ENCODE measurements at places on chromosomes 13 and 19. TPM values are rescaled to one million over a fixed set of nuclear protein-coding genes. Genes with fewer than 3 reads are reported as not detected.

The ZNF558 gene
- 18.7 TPM for total RNA-seq

DNA sequence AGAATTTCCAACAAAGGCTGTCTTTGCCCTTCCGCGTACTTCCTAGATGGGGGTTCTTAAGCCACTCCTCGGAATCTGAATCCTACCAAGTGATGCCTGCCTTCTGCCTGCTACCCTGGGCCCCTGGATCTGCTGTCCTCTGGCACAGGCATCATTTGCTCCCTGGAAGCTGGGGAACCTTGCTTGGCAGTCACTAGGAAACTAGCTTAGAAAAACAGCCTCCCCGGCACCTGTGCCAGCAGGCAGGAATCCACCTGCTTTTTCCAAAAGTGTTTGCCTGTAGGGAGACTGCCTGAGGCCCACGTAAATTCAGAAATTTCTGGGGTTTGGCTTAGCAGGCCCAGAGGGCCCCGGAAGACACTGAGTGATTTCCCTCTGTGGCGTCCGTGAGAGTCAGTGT is 442.4 kb downstream of the TSHZ3 start:
- no peak for DNase-seq
- H3K4me3 ChIP-seq: no peak overlapping the region
- no peak overlapping the region for H3K27ac ChIP-seq
- H3K27me3 ChIP-seq: no peaks in the 10 kb centered on the region
- H3K4me1 ChIP-seq: no peaks in the 10 kb centered on the region

DNA sequence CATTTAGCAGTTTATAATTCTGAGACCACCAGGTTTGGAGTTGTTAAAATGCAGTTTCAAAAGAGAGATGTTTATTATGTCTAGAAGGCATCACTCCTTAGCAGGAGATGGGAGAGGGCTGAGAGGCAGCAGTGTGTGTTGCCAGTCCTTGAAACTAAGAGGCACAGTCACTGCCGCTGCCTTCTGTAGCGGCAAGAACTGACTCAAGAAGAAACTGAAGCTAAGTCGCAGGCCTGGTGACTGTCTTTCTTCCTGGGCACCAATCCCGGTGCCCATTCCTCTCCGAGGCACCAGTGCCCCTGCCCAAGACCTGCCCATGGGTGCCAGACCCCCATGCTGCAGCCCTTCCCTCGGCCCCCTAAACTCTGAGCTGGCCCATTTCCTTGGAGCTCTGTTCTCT is 20.1 kb downstream of the N4BP2L1 start:
- no peak overlapping the region for H3K27ac ChIP-seq
- H3K27me3 ChIP-seq: no peaks in the 10 kb centered on the region
- H3K4me3 ChIP-seq: no peak overlapping the region
- no peaks in the 10 kb centered on the region for H3K36me3 ChIP-seq
- H3K4me1 ChIP-seq: no peaks in the 10 kb centered on the region
- no peak for DNase-seq

DNA sequence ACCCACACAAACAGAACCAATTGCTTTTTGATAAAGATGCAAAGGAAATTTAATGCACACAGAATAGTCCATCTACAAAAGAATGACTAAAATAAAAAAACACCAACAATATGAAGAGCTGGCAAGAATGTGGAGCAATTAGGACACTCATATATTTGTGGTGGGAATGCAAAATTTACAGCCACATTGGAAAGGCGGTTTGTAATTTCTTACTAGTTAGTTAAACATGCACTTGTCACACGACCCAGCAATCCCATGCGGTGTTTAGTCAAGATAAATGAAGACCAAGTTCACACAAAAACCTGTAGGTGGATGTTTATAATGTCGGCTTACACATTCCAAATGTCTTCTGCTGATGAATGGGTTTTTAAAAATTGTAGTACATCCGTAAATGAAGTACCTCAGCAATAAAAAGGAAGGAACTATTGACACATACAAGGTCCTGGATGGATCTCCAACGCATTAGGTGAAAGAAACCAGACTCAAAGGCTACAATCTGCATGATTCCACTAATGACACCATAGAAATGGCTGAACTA is 5.2 kb downstream of the GRTP1 start:
- H3K27me3 ChIP-seq: no peaks in the 10 kb centered on the region
- DNase-seq: no peak
- H3K4me3 ChIP-seq: no peak overlapping the region
- no peaks in the 10 kb centered on the region for H3K36me3 ChIP-seq

GRCh38 chr19:15701757-15702533 is 25.9 kb upstream of the OR10H2 start:
- peaks cover 3% of the 10 kb centered on the region for H3K27me3 ChIP-seq
- DNase-seq: no peak
- no peaks in the 10 kb centered on the region for H3K4me1 ChIP-seq

- H3K4me3 ChIP-seq: no peak overlapping the region
- H3K27me3 ChIP-seq: no peaks in the 10 kb centered on the region
These were observed 1.8 kb downstream of the TMEM91 start for GRCh38 chr19:41377977-41378709.

GRCh38 chr19:29098863-29099481 is 114.0 kb downstream of the UQCRFS1 start:
- no peak for DNase-seq
- no peaks in the 10 kb centered on the region for H3K36me3 ChIP-seq
- no peaks in the 10 kb centered on the region for H3K4me1 ChIP-seq
- no peak overlapping the region for H3K27ac ChIP-seq
- no peaks in the 10 kb centered on the region for H3K27me3 ChIP-seq

GRCh38 chr19:12847159-12848139 is 9.1 kb downstream of the MAST1 start:
- peak overlapping the region; percentile 22 for H3K4me3 ChIP-seq
- DNase-seq: peak; percentile 76
- no peaks in the 10 kb centered on the region for H3K27me3 ChIP-seq
- H3K36me3 ChIP-seq: peaks cover 4% of the 10 kb centered on the region
- no peaks in the 10 kb centered on the region for H3K4me1 ChIP-seq

GRCh38 chr19:49333811-49334288 is 1.4 kb upstream of the CD37 start:
- no peaks in the 10 kb centered on the region for H3K27me3 ChIP-seq
- H3K36me3 ChIP-seq: no peaks in the 10 kb centered on the region
- no peak overlapping the region for H3K27ac ChIP-seq
- no peak for DNase-seq

DNA sequence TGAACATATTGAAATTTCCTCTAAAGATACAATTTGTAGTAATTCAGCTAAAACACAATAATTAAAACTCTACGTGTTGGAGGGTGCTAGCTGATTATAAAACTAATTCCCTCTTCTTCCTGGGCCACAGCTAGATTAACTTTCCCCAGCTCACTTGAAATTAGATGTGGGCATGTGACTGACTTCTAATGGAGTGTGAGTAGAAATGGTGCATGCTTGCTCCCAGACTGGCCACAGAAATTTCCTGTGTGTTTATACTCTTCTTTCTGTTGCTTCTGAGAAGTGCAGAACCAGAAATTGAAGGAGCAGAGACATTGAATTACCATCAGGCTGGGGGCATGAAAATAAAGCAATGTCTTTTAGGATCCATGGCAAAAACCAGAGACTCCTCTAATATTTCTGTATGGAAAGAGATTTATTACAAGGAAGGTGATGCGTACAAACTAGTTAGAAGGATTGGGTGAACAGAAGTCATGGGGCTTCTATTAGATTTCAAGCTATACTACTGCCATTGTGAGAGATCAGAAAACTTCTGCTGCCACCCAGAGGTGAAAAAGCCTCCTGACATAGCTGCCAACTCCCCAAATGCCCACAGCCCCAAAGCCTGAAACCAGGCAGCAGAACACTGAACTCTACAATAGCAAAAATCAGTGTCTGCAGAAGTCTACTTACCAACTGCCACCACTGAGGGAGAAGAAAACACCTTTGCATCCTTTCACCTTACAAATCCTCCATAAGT is 379.2 kb upstream of the MIR17HG start:
- no peaks in the 10 kb centered on the region for H3K36me3 ChIP-seq
- H3K27ac ChIP-seq: no peak overlapping the region
- DNase-seq: peak; percentile 41
- no peaks in the 10 kb centered on the region for H3K4me1 ChIP-seq
- H3K4me3 ChIP-seq: no peak overlapping the region

The PALM3 gene
- total RNA-seq: 18.5 TPM

DNA sequence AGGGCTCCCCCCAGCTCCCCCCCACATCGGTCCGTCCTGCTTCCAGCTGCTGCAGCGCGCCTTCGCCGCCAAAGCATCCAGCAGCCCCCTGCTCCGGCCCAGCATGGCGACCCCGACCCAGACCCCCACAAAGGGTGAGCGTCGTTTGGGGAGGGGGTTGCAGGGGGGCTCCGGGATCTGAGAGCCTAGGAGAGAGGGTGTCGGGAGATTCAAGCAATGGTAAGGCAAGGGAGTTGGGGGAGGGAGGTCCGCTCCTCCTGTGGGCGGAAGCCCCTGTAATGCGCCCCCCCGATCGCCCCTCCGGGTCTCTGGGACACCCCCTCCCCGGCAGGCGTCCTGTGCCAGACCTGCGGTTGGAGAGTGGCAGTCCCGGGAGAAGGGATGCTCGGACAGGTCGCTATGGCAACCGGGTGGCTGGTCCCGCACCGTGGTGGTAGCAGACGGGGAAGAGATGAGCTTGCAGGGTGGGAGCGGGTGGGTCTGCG is at the start of gene FXYD7:
FXYD7 (plus strand) TSS at position 25 of the 485 bp plus-strand sequence; CDS start at position 104, 79 bp downstream.
- no peak within 1 kb of the TSS for H3K27ac ChIP-seq
- H3K4me3 ChIP-seq: peak within 1 kb of the TSS; percentile 34
- H3K27me3 ChIP-seq: peaks cover 3% of the 10 kb centered on the region

GRCh38 chr13:91074091-91074490 is 273.4 kb upstream of the MIR17HG start:
- H3K36me3 ChIP-seq: no peaks in the 10 kb centered on the region
- no peak for DNase-seq
- H3K4me1 ChIP-seq: no peaks in the 10 kb centered on the region
- peaks cover 81% of the 10 kb centered on the region for H3K27me3 ChIP-seq
- H3K4me3 ChIP-seq: no peak overlapping the region

DNA sequence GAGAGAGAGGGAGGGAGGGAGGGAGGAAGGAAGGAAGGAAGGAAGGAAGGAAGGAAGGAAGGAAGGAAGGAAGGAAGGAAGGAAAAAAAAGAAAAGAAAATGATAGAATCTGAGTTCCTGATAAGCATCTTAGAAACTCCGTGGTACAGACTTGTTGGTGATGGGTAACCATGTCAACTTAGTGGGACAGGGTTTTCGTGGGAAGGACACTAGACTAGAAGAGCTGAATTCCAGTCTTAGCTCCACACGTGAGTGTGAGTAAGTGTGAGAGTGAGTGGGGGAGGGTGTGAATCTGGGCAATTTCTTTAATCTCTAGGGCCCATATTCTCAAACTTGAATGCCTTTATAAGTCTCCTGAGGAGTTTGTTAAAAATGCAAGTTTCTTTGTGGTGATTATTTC is 35.0 kb downstream of the PABPC3 start:
- H3K27me3 ChIP-seq: no peaks in the 10 kb centered on the region
- peak overlapping the region; percentile 77 for H3K27ac ChIP-seq
- H3K36me3 ChIP-seq: no peaks in the 10 kb centered on the region
- peak; percentile 85 for DNase-seq
- H3K4me1 ChIP-seq: peaks cover 30% of the 10 kb centered on the region

The RDH8 gene
- total RNA-seq: not detected

DNA sequence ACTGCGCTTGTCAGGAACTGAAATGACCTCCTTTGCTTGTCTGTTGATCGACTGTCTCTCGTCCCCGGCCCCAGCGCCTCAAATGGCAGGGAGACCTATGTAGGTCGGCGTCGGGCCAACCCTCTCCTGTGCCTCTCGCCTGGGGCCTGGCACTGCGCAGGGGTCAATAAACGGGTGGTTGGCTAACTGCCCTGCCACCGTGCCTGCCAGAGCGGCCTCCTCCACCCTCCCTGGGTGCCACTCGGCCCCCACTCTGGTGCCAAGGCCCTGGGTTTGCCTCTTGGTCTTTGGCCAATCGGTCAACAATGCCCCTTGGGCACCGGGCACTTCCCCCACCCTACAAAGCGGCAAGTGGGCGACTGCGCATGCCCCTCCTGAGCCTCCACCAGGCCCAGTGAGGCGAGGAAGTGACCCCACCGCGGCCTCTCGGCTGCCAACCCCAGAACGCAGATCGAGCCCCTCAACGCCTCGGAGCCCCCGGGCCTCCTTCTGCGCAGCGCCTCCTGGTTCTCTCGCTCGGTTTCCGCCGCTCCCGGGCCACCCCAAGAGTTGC is 1.1 kb downstream of the KEAP1 start:
- H3K4me3 ChIP-seq: peak overlapping the region; percentile 90
- H3K27me3 ChIP-seq: no peaks in the 10 kb centered on the region
- peak; percentile 40 for DNase-seq
- no peaks in the 10 kb centered on the region for H3K4me1 ChIP-seq
- peaks cover 26% of the 10 kb centered on the region for H3K36me3 ChIP-seq
- H3K27ac ChIP-seq: peak overlapping the region; percentile 99

The NTF4 gene
- total RNA-seq: not detected

DNA sequence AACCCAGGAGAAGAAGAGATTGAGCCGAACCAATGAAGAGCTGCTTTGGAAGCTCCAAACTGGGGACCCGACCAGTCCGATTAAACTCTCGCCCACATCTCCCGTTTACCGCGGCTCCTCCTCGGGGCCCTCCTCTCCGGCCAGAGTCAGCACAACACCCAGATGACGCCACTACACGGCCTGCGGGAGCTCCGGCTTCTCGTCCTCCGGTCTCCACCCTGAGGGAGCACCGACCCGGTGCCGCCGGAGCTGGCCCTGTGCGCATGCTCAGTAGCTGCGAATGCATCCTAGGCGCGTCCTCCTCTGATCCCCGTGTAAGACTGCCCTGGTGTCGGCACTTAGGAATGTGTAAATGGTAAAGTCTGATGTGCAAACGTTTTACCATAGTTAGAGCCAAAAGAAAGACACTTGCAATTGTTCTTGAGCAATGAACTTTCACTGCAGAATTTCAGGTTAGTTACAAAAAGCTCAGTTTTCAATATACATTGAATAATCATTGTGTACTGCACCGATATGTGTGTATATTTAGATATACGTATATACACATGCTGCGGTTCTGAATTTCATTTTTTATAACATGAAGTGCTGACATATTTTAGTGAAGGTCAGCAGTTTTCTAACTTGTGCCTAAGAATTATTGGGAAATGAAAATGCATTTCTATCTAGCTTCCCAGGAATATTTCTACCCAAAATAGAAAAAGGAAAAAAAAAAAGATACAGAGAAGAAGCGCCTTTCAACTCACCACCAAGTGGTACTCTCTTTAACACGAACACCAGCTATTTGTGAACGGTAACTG is 92.2 kb downstream of the SLC7A1 start:
- DNase-seq: peak; percentile 54
- peak overlapping the region; percentile 37 for H3K4me3 ChIP-seq

- no peak overlapping the region for H3K27ac ChIP-seq
- DNase-seq: peak; percentile 28
- H3K36me3 ChIP-seq: no peaks in the 10 kb centered on the region
These were observed 3.8 kb downstream of the APLP1 start for GRCh38 chr19:35872180-35872579.

The FTL gene
- total RNA-seq: 1,983 TPM

The CEACAM8 gene
- total RNA-seq: not detected

- no peaks in the 10 kb centered on the region for H3K27me3 ChIP-seq
- peaks cover 38% of the 10 kb centered on the region for H3K4me1 ChIP-seq
- DNase-seq: no peak
- no peaks in the 10 kb centered on the region for H3K36me3 ChIP-seq
- H3K27ac ChIP-seq: peak overlapping the region; percentile 11
These were observed 4.3 kb downstream of the DOT1L start for GRCh38 chr19:2167896-2168618.

The C19orf85 gene
- total RNA-seq: not detected

GRCh38 chr13:77184455-77184854 is 142.4 kb downstream of the MYCBP2 start:
- H3K27me3 ChIP-seq: no peaks in the 10 kb centered on the region
- no peak overlapping the region for H3K4me3 ChIP-seq
- H3K4me1 ChIP-seq: no peaks in the 10 kb centered on the region
- peaks cover 29% of the 10 kb centered on the region for H3K36me3 ChIP-seq

The C3 gene
- 1.8 TPM for total RNA-seq

- no peaks in the 10 kb centered on the region for H3K27me3 ChIP-seq
- H3K4me1 ChIP-seq: no peaks in the 10 kb centered on the region
- no peaks in the 10 kb centered on the region for H3K36me3 ChIP-seq
- H3K4me3 ChIP-seq: no peak overlapping the region
These were observed 257.0 kb downstream of the TSHZ3 start for GRCh38 chr19:31092274-31092673.

The SIAH3 gene
- 4.6 TPM for total RNA-seq

All from A673 (cell line).